Liver (tissue), 10 donors: ENCODE measurements at places on chromosomes 16 and 17. TPM values are rescaled to one million over a fixed set of nuclear protein-coding genes. Genes with fewer than 3 reads are reported as not detected.

SOCS1 gene
- total RNA-seq = 1.8 TPM

FA2H gene
- 0.17 TPM for total RNA-seq

TBX6 gene
- total RNA-seq = 0.25 TPM

- no peak for DNase-seq
These were observed 74.6 kb upstream of the NUDT7 start for GRCh38 chr16:77647726-77648125.

DNA sequence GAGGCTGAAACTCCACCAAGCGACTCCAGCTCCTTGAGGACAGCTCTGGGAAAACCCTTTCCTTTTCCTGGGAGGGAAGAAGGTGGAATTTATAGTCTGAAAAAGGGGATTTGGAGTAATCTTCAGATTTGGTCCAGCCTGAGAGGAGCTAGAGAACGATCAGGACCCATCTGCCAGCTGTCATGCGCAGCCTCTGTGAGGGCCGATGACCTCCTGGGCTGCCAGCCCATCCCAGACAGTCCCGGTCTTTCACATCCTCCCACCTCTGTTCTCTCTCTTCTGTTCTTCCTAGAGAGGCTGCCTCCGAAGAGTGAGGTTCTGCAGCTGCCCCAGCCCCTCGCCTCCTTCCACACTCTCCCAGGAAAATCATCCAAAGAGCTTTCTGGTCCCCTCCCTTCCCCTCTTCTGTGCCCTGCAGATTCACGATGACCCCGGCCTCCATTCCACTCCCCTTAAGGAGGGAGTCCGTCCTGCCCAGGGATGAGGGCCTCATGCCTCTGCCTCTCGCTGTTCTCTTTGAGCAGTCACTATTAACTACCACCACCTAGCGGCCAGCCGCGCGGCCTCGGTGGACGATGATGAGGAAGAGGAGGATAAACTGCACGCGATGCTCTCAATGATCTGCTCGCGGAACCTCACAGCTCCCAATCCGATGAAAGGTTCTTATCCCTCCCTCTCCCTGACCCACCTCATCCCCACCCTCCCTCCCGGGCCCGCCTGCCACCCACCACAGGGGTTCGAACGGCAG is 29.6 kb downstream of the SGSM2 start:
- no peak for DNase-seq
